T-helper 22 cell (primary cell): ENCODE measurements at places on chromosomes 7 and 10.

DNA sequence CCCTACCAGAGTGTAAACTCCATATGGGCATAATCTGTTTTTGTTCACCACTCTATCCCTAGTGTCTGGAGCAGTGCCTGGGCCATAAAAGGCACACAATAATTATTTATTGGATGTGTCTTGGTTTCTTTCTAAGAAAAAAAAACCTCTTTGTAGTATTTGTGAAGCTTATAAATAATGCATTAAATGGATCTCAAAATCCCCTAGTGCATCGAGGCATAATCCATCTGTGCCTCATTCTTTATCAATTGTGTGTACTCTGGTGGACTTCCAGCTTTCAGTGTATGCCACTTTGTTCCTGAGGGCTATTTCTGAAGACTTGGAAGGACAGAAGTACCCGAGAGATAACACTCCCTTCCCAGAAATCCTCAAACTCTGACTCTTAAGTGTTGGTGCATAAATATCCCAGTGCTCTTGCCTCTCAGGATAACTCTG lies 255.0 kb upstream of the PHYHIPL start:
- no peak for DNase-seq

DNA sequence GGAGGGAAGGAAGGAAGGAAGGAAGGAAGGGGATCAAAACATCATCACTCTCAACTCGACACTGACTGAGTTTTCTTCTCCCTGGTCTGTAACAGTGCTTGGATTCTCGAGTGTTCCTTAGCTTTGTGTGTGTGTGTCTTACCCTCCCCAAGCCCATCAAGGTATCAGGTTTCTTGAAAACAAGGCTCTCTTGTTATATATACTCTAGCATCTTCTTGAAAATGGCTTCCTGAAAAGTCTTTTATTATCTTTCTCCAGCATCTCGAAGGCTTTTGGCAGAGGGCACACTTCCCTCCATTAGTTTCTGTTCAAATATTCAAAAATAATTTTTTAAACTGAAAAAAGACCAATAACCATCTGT lies 13.4 kb downstream of the SERPINE1 start:
- no peak for DNase-seq

DNA sequence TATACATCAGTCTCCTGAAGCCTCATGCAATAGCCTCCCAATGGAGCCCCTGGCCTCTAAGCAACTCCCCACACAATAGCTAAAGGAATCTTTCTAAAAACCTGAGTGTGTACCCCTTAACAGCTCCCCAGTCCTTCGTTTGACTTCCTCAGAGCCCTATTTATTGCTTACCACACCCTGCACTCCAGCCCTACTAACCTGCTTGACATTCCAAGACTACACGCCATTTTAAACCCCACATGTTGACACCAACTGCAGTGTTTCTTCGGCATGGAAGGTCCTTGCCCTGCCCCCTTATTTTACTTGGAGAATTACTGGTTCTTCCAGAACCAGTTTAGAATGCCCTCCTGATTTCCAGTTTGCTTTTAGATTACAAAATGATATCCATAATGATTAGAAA lies 10.8 kb downstream of the SRPK2 start:
- DNase-seq: no peak

- no peak for DNase-seq
These were observed 308.2 kb downstream of the AUTS2 start for GRCh38 chr7:69906283-69906995.

DNA sequence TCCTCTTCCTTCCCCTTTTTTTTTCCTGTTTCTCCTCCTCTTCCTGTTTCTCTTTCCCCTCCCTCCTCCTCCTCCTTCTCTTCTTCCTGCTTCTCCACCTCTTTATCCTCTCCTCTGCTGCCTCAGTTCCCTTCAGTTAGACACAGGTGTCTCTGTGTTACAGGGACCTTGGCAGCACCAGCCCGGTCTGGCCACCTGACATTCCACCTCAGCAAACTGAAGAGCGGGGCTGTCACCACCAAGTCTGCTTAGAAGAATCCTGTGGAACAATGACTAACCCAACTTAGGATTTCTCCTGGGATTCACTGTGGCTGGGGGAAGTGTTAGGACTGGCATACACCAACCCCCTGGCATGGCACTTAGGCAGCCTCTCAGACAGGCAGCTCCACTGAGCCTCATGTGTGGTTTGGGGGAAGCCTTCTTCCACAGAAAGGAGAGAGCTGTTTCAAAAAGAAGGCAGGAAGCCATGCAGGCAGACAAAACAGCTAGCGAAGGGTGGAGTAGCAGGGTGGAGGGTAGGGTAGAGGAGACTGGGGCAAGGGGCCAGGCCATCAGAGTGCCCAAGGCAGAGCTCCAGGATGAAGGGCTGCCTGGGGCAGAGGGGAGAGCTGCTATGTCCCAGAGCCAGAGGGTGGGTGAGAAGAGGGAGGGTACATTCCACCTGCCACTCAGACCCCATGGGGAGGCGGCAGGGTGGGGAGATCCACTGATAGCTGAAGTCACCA lies 13.2 kb upstream of the GDF10 start:
- no peak for DNase-seq
